Astrocyte of the hippocampus (primary cell): ENCODE measurements at places on chromosomes 13 and 19.

DNA sequence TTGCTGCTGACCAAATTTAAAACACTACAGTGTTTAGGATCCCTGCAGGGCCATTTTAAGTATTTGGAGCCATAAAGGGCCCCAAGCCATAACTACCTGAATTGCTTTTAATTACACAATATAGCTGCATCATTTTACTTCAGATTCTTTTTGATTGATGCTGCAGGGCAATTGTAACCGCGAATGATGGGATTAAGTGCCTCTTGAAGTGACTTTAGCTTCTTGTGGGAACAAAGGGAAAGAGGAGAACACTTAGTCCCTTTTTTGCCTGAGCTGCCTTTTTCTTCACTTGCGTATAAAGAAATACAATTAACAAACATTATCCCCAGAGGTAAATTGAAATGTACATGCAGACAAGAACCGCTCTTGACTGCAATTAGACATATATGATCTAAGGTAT lies 228.5 kb downstream of the ZIC5 start:
- DNase-seq = no peak

DNA sequence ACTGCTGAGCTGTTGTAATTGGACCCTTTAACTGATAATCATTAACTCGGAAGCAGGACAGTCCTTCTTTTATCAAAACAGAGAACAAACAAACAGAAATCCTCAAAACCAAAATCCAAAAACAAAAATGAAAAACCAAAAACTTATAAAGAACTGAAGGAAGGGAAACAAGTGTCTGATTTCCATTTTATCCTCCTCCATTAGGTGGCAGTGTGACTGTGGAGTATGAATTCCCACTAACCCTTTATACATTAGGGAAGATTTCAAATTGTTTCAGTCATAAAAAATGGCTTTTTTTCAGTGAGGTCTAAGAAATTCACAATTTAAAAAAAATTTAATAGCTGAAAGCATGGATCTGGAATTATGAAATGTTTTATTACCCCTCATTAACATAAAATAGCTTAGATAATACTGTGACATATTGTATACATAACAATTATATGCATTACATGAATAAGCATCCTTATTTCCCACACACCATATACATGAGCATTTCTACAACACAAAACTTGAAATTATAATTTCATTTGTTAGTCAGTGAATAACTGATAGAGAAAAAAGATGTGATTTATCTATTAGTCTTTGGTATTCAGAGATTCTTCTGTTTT lies 1074.3 kb upstream of the PCDH9 start:
- peak; percentile 62 for DNase-seq

DNA sequence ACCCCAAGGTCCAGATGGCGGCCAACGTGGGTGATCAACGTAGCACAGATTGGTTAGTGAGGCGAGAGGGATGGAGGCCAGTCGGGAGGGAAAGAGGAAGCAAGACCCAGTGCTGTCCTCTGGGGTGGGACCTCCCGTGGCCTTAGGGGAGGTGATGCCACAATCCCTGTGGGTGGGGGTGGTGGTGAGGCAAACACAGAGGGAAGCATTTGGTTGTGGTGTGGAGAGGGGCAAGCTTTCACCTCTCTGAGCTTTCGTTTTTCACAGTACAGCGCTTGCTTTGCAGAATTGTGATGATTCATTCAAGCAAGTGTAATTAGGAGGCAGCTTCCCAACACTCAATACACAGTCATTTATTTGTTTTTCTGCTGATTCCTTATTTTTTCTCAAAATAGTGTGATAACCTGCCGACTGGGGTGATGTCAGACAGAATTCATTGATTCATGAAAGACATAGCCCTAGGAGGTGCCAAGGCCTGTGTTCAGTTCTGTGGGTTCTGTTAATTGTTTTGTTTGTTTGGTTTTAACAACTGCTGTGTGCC lies 2.4 kb downstream of the LENG8 start:
- peak; percentile 61 for DNase-seq

- DNase-seq = no peak
Observed at GRCh38 chr13:78884571-78884970, 225.6 kb upstream of the OBI1 start.

GRCh38 chr13:105530468-105530867 lies 1005.0 kb downstream of the EFNB2 start:
- no peak for DNase-seq

- DNase-seq = no peak
Observed at GRCh38 chr13:84784443-84785153, 902.3 kb upstream of the SLITRK1 start.

GRCh38 chr13:100491164-100491842 lies 97.3 kb downstream of the GGACT start:
- DNase-seq = peak; percentile 55

DNA sequence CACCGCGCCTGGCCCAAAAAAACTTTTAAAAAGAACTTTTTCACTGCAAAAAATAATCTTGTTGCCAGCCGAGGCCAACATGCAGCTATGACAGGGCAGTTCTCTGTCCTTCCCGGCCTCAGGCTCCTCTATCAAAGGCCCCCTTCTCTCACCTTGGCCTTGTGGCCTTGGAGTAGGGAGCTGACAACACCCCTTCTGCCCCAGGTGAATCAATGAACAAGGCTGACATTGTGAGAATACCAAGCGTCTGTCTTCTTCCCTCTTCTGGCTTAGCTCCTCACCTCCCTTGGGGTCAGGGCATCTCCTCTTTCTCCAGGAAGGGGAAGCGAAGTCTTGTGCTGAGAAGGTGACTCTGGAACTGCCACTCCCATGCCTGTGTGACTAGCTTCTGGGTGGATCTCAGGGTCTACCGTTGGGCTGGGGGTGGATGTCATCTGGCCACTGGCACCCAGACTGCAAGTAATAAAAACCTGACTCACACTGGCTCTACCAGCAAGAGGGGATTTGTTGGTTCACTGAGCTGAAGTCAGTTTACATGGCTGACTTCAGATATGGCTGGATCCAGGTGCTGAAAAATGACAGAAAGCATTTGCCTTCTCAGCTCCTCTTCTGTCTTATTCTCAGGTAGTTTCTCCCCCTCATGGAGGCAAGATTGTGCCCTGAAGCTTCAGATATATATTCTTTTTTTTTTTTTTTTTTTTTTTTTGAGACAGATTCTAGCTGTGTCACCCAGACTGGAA lies 6.3 kb downstream of the C19orf38 start:
- no peak for DNase-seq

DNA sequence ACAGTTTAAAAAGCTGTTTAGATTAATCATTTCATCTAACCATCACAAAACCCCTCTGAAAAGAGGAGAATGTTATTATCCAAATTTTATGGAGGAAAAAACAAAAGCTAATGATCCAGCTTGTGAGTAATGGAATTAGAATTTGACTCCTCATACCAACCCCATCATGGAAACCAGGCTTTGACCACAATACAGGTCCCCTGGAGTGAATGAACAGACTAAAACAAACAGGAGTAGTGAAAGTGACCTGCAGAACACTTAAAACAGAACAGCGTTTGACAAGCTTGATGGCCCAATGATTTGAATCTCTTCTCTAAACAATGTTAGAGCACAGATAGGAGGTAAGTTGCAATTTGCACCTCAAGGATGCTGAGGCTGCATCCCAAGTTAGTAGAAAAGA lies 230.0 kb downstream of the DCT start:
- DNase-seq = peak; percentile 94

- peak; percentile 31 for DNase-seq
Observed at GRCh38 chr13:105278943-105279381, 1256.5 kb downstream of the EFNB2 start.

DNA sequence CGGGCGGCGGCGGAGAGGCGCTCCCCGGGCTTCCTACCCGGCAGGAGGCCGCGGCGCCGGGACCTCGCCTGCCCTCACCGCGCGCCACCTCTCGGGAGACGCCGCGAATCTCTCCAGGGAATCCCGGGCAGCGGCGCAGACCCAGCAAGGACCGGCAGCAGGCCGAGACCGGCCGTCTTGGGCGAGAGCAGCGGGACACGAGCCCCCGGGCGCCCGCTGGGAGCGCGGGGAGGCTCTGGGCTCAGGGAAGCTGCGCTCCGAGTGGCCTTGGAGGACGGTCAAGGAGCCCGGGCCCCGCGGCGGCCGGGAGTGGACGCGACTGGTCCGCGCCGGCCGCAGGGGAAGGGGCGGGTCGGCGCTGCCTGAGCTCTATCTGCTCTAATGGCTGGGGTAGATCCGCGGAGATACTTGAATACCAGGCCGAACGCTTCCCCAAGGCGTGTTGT lies 14.7 kb downstream of the CDX2 start:
- no peak for DNase-seq

GRCh38 chr13:24168979-24169378 lies 8.5 kb downstream of the SPATA13 start:
- peak; percentile 88 for DNase-seq

DNA sequence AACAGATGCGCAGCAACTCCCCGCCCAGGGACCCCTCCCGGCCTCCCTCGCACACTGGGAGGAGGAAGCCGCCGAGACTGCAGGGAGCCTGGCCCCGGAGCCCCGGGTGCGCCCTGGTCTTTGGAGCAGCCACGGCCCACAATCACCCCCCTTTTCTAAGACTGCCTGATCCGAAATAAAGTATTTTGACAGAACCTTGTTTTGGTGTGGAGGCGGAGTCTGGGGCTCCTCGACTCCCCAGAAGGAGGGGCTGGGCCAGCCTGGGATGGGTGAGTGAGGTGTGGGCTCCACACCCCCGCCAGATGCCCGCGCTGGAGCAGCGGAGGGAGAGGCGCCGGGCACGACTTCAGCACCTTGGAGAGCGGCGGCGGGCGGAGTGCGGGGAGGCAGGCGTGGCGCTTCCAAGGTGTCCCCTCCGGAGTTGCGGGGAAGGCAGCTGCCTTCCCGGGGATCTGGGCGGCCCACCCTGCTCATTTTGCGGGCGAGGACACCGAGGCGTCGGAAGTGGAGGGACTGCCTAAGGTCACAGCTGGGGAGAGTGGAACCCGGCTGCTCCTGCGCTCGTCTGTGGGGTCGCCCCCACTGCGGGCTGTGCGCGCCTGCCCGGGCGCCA lies 9.4 kb downstream of the SIRT6 start:
- DNase-seq = peak; percentile 82

DNA sequence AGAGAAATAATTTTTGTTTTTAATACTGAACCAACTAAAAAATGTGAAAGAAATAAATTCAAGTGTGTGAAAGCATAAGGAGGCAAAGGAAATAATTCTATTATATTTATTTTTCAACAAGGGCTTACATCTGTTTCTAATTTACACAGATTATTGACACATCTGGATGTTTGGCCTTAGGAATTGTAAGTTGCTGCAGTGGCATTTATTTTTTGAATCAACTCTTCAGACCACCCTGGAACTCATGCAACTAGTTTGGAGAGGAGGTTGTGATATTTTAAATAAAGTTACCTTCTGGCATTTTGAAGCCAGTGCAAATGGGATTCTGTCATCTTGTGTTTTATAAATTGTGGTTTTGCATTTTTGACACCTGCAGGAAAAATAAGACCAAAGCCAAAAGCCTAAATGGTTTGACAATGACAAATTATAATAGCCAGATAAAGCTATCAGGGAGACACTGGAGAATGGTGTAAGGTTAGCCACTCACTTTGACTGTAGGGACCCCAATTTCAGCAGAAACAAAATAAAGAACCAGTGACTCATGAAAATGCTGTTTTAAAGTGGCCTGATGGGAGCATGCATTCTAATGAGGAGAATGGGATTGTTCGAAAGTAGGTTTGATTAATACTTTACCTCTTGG lies 192.9 kb downstream of the KLF5 start:
- DNase-seq = peak; percentile 16

DNA sequence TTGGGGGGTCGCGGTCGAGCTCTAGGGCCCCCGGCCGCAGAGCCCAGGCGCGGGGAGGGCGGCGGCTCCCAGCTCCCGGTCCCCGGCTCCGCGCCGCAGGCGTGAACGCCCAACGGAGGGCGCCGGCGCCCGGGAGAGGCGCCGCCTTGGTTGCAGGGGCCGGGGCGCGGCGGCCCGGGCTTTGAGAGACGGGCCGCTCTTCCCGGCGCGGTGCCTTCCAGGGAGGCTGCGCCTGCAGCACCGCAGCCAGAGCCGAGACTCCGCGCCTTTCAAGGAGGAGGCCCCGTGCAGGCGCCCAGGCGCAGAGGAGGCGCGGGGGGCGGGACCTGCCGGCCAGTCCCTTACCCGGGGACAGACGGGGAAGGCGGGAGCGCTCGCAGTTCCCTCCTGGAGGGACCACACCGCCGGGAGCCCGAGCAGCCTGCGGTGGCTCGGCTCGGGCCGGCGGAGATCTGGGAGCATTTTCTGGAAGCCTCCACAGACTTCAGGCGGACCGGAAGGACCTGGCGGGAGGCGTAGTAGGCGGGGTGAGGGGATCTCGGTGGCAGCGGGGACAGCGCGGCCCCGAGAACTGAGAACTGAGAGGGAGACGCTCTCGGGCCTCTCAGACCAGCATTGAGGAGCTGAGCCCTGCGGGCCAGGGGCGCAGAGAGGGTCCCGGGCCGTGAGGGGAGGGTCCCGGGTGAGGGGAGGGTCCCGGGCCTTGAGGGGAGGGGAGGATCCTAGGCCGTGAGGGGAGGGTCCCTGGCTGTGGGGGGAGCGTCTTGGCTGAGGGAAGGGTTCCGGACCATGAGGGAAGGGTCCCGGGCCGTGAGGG lies 25.5 kb upstream of the MCF2L start:
- DNase-seq = peak; percentile 69

GRCh38 chr19:54266133-54266532 lies 9.1 kb upstream of the LILRB5 start:
- DNase-seq = peak; percentile 80

DNA sequence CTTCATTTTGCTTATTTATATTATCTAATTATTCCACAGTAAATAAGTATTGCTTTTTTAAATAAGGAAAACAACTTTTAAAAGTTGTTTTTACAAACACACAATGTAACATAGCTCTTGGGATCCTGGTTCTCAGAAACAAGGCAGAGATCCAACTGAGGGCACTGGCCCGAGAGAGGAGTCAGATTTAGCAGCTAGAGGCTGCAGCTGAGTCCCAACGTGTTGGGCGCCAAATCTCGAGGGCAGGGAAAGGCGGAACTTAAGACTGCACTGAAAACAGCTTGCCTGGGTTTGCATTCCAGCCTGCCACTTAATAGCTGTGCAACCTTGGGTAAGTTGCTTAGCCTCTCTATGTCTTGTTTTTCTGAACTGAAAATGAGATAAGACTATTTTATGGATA lies 16.4 kb upstream of the WASF3 start:
- DNase-seq = no peak

GRCh38 chr13:74367193-74367592 lies 233.0 kb upstream of the KLF12 start:
- DNase-seq = no peak

- DNase-seq = no peak
Observed at GRCh38 chr19:38686530-38686888, 39.1 kb downstream of the ACTN4 start.

GRCh38 chr13:109379930-109380329 lies 406.5 kb downstream of the IRS2 start:
- DNase-seq = no peak

GRCh38 chr13:102599426-102600012 lies 2.7 kb downstream of the TPP2 start:
- DNase-seq = no peak

- DNase-seq = no peak
Observed at GRCh38 chr19:4388337-4389063, 11.8 kb downstream of the SH3GL1 start.

GRCh38 chr13:100810481-100810880 lies 135.9 kb upstream of the TMTC4 start:
- no peak for DNase-seq

- no peak for DNase-seq
Observed at GRCh38 chr13:48615049-48615448, 38.7 kb upstream of the CYSLTR2 start.
